ENCODE measurements at places on chromosomes 6 and 20. TPM values are rescaled to one million over a fixed set of nuclear protein-coding genes. Genes with fewer than 3 reads are reported as not detected.

The EDN3 gene
- total RNA-seq, result not detected

The COL10A1 gene
- total RNA-seq, result 0.17 TPM

The NOX3 gene
- not detected for total RNA-seq

The DYNLT1 gene
- total RNA-seq, result 29.3 TPM

The ZNF343 gene
- 10.5 TPM for total RNA-seq

The ADGRF1 gene
- not detected for total RNA-seq

The SLC22A2 gene
- total RNA-seq, result 1.1 TPM

The ADGRF4 gene
- total RNA-seq, result 2.7 TPM

The HLA-DOA gene
- 1.9 TPM for total RNA-seq

The BPIFA2 gene
- total RNA-seq, result not detected

The POM121L2 gene
- not detected for total RNA-seq

All from Daoy (cell line).